ENCODE measurements at places on chromosomes 13 and 19.

DNA sequence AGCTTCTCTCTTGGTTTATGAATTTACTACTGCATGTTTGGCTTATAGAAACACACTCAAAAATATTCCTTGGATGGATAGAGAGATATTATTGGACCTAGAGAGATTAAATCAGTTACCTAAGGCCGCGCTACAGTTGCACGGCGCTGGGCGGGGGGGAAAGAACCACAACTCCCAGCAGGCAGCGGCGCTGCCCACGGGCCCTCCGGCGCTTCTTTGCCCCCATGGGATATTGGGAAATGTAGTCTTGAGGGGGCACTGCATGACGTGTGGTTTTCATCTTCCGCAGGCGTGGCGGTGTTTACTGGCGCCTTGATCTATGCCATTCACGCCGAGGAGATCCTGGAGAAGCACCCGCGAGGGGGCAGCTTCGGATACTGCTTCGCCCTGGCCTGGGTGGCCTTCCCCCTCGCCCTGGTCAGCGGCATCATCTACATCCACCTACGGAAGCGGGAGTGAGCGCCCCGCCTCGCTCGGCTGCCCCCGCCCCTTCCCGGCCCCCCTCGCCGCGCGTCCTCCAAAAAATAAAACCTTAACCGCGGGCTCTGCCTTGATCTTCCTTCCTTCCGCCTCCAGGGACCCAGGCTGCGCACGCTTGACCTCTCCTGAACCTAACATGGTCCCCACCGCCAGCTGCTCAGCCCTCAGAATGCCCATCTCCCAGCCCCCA, 4.8 kb downstream of the EMP3 start:
- DNase-seq: peak; percentile 70

DNA sequence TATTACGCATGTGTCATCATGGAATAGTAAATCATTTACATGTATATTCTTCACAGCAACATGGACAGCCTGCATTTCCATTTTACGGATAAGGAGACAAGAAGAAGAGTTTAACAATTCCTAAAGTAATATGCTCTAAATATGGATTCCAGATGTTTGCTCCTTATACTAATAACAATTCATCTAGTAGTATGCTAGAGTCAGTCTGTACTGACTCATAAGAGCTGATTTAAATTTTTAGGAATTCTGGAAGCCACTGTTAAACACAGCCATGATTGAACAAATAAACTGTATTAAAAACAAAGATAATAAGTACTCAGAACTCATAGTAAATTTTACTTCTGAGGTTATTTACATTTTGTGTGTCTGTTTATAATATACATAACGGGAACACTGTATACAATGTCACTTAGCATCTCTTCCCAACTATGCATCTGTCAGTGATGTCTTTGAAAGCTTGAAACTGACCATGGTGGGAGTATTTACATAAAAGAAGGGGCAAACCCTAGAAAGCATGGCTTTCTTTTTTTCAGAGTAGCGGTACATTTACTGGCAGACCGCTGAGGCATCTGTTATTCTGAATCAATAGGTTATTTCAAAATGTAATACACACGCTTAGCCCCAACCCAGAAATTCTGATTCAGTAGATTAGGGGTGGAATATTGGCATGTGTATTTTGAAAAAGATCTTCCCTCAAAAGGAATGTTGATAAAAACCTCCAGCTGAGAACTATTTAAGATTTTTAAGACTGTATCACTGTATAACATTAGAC, 12.9 kb downstream of the ZC3H13 start:
- no peak for DNase-seq

- DNase-seq: no peak
Observed at GRCh38 chr19:18850471-18851375, 19.0 kb downstream of the UPF1 start.

- no peak for DNase-seq
Observed at GRCh38 chr19:55640577-55641425, at the start of gene ZNF580. TSS of gene ZNF580 (plus strand) at chr19:55641002. CDS start at chr19:55642509, 1,507 bp downstream.

GRCh38 chr13:33480561-33480960, 195.0 kb upstream of the STARD13 start:
- DNase-seq: no peak

GRCh38 chr13:66774046-66774445, 456.1 kb downstream of the PCDH9 start:
- DNase-seq: no peak

GRCh38 chr19:34120846-34121639, 51.3 kb upstream of the LSM14A start:
- DNase-seq: no peak

GRCh38 chr19:33713194-33713593, 83.5 kb upstream of the KCTD15 start:
- no peak for DNase-seq

DNA sequence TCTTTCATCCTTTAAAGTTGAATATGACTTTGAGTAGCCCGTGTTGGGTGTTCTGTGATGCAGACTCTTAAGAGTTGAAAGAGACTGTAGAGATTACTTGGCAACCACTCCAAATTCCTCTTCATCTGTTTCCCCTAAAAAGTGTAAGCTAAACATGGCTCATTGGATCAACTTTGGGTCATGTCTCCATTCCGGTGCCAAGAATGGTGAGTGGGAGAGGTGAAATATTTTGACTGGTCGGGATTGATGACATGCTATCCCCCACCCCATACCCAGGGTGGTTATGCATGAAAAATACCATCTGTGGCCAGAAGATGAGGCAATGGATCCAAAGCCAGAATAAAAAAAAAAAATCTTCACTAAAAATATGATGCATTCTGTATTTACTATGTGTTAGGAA, 281.3 kb upstream of the SOX21 start:
- DNase-seq: no peak

GRCh38 chr13:37886879-37887278, 17.3 kb upstream of the TRPC4 start:
- DNase-seq: no peak

GRCh38 chr13:26529441-26529840, 28.0 kb upstream of the WASF3 start:
- no peak for DNase-seq

GRCh38 chr13:33743438-33744368, 74.2 kb upstream of the RFC3 start:
- DNase-seq: no peak

GRCh38 chr13:79401259-79402070, 4.6 kb downstream of the RBM26 start:
- no peak for DNase-seq

DNA sequence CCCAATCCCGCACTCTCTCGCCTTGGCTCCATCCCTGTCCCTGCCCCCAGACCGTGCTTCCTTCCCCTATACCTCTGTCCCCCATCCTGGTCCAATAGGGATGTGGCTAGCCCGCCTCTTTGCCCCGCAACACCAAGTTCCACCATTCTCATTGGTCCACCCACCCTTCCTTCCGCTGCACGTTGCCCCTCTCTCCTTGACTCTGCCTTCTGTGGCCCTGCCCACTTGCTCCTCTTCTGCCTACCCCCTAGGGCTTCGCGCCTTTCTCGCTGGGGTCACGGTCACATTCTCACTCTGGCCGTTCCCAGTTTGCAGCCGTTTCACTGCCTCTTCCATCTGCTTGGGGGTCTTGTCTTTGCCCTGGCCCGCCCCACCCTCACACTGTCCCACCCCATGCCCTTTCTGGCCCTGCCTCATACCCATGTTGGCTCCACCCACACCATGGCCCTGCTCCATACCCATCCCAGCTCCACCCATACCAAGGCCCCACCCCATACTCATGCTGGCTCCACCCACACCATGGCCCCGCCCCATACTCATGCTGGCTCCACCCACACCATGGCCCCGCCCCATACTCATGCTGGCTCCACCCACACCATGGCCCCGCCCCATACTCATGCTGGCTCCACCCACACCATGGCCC, 4.5 kb upstream of the ARHGAP45 start:
- DNase-seq: no peak

All from stimulated activated CD8-positive, alpha-beta memory T cell treated with anti-CD3 and anti-CD28 coated beads, Interleukin-4, amount 100 ng/mL, for 4 hours (primary cell).